Hindlimb muscle (tissue), 1 donor: ENCODE measurements at places on chromosomes 3 and 15.

GRCh38 chr3:145716519-145716918 is 444.5 kb downstream of the PLOD2 start:
- no peak for DNase-seq

DNA sequence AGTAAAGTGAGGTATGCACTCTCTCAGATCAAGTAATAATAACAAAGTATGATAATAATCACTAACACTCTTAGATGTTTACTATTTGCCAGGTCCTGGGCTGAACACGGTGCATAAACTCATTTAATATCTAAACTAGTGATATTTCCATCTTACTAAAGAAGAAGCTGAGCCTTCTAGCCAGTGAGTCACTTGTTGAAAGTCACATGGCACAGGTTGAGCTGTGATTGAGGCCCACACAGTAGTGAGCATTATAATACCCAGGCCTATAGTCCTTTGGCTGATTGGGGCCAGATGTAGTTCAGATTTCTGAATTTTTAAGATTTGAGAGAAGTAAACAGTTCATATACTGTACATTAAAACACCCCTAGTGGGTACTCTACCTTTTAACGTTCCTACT is 93.2 kb upstream of the CCDC80 start:
- no peak for DNase-seq

DNA sequence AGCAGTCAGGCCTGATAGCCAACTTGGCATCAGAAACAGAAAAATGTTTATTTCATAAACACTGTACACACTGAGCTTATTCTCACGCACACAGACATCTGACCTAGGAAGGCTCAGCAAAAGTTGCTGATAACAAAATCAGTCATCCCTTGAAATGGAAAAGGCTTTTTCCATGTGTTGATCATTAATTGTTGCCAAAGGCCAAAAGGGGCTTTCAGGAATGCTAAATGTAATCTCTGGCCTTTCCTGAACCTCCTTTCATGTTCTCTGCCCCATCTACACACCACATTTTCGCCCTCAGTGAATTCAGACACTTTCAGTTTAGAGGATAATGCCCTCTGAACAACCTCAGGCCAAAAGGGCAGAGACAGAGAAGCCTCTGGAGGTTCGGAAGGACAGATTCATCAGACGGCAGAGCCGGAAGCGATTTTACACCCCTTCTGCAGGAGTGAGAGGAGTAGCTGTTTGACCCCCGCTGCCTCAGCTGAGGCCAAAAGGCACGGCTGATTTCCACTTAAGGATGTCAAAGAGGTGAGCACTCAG is 14.5 kb downstream of the RTP4 start:
- no peak for DNase-seq

- no peak for DNase-seq
Observed at GRCh38 chr3:192553707-192554106, 173.6 kb downstream of the FGF12 start.

DNA sequence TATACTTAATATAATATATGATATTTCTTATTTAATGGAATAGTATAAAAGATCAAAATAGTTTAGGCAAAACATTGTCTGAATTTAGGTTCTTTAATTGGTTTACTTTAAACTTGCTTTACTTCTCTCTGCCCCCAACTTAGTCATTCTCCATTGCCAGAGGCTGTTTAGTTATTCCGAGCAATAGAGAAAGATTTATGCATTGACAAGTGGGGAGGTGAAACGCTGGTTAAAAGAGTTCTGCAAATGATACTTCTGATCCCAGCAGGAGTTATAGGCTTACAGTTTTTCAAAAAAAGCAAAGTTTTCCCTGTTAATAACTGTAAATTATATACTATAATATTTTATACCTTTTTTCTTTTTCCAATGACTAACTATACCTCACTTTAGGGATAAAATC is 145.4 kb downstream of the EPHA3 start:
- no peak for DNase-seq
